ENCODE measurements at places on chromosomes 4 and X.

DNA sequence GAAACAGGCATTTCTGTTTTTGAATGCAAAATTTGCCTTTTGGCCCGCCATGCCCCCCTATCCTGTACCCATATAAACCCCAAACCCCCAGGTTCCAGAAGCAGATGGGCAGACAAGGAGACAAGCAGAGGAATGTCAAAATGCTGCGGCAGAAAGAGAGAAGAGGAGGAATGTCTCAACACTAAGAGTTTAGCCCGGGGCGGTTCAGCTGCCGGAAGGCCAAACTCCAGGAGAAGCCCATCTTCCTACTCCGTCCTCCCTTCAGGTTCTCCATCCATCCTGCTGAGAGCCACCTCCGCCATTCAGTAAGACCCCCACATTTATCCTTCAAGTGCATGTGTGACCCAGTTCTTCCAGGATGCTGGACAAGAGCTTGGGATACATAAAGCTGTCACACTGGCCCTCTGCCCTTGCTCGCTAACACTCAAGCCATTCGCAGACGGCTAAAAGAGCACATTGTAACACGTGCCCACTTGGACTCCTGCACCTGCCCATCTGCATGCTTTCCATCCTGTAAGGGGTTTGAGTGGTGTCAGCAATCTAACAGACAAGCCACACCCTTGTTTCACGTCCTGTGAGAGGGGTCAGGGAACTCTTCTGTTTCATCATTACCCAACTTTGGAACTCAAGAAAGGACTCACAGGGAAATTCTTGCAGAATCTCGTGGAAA, 31.3 kb downstream of the TLR10 start:
- DNase-seq = no peak

DNA sequence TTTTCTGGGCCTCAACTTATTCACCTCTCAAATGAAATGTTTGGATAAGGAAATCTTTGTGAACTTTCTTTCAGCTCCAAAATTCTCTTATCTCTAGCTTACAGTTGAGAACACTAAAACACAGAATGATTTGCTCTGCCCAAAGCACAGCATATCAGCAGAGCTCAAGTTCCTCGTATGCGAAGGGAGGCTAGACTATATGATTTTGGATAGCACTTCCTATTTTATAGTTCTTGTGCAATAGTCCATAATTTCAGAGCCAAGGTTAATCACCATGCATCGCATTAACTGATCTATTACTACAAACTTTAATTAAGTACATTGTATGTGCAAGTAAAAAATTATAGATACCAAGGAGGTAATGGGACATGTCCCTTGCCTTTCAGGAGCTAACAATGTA, 27.0 kb upstream of the KLHL13 start:
- DNase-seq = no peak

DNA sequence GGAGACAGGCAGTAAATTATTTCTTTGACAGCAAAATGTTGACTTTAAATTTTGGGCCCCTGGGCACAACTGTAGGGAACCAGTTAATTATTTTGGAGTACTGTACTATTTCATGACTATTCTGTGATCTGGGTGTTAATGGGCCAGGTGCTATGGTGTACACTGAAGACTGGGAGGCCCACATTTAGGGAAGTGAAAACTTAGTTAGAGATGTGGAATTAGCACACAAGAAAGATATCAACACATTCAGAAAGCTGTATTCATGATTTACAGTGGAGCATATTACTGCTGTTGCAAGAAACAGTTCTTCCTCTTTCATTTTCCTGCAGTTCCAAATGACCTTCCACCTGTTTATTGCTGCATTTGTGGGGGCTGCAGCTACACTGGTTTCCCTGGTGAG, 12.4 kb downstream of the PLP1 start:
- no peak for DNase-seq

- DNase-seq = no peak
Observed at GRCh38 chrX:24055043-24055356, 244 bp downstream of the EIF2S3 start.

DNA sequence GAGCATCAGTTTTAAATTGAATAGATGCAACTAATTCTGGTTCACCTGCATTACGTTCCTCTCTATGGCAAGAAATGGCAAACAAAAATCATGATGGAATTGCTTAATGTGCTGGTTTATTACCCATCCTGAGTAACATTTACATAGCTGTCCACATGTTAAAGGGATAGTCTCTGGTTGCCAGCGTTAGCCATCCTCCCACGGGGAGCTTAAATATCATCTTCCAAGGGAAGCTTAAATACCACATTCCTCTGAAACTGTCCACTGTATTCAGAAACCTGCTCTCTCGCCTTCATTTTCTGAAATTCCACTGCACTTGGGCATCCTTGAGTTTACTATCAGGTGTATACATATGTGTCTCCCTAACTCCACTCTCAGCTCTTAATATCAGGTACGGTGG, 586.6 kb downstream of the TLL1 start:
- no peak for DNase-seq

- DNase-seq = no peak
Observed at GRCh38 chr4:8478801-8479744, 38.5 kb downstream of the TRMT44 start.

- DNase-seq = no peak
Observed at GRCh38 chr4:134787315-134787714, 585.7 kb upstream of the PABPC4L start.

DNA sequence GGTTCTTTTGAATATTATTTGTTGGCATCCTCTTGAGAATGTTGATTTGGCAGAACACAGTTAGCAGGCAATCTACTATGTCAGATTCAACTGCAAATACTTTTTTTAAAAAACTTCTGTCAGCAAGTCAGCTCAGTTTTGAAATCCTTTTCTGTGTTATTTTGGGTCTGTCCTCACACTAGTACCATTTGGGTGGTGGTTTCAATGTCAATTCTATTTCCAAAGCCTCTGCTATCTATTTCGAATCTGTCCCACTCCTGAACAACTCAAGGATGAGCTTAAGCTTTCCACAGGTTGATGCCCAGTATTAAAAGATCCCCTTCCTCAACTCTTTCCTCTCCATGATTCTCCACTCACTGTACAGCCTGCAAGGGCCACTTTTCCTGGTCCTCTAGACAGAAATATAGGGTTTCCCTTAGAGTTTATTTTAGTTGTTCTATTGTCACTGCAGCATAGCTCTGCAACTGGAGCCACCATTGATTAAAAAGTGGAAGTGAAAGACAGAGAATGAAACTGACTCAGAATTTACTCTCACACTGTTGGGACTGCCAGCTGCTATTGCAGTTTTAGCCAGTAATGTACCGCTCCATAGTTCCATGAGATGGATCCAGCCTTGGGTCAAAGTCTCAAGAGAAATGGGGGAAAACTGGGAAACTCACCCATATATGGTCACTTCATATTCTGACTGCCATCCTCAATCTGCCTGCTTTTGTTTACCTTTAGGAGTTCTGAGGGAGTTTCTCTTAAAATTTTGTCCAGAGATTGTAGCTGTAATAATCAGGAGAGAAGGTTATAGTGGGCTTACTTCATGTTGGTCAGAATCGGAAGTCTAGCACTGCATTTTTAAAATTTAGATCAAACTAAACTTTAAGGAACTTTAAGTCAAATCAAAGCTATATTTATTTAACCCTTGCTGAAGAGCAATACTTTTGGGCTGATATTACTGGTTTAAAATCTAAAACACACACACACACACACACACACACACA, 14.6 kb downstream of the HDX start:
- no peak for DNase-seq

- DNase-seq = no peak
Observed at GRCh38 chr4:4820739-4821138, 38.7 kb upstream of the MSX1 start.

DNA sequence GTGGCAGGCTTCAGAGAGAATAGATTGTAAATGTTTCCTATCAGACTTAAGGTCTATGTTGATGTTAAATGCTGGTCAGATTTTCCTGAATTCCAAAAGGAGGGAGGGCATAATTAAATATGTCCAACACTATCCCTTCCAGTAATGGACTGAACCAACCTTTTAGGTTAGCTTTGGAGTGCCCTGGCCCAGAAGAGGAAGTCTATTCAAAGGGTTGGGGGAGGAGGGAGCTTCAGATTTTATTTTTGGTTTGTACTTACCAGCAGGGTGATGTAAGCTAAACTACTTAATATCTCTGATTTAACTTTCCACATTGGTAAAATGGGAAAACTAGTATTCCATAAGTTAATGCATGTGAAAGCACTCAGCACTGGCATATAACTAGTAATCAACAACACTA, 91.1 kb downstream of the RBM46 start:
- DNase-seq = no peak

DNA sequence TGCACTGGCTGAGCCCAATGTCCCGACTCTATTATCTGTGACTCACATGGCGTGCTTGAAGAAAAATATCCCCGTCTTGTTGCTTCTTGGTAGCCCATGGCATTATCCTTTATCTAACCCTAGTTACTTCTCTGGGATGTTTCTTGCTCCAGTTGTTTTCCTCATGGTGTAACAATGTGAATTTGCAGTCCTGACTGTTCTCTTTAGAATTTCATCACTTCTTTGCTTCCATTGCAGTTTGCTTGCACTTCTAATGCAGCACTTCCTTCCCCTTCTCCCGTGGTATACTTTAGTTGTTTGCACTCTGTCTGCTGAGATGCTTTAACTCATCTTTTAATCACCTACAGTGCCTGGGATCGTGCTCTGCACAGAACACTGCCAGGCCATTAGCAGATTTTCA, 126.9 kb downstream of the MAML3 start:
- no peak for DNase-seq

GRCh38 chrX:129759576-129760061, 20.1 kb upstream of the SASH3 start:
- DNase-seq = peak; percentile 49

- DNase-seq = no peak
Observed at GRCh38 chr4:118410138-118410537, 57.3 kb upstream of the PRSS12 start.

GRCh38 chr4:165345666-165346417, 18.4 kb downstream of the MSMO1 start:
- no peak for DNase-seq

- no peak for DNase-seq
Observed at GRCh38 chr4:61933527-61933926, 733.4 kb downstream of the ADGRL3 start.

GRCh38 chr4:100548200-100548560, 30.4 kb upstream of the EMCN start:
- DNase-seq = no peak

DNA sequence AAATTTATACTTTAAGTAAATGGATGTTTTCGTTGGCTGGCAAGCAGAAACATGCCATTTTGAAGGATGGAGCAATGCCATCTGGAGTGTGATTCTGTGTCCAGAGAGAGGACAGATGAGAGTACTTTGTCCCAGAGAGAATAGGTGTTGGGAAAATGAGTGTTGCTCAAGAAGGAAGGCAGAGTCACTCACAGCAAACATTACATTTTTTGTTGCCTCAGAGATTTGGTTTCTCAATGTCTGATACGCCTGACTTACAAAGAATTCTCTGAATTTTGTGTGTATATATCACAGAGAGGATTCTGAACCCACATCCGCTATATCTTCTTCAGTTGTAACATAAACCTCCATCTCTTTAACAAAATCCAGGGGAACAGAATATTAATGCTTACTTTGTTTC, 102.8 kb upstream of the PCDH18 start:
- no peak for DNase-seq

DNA sequence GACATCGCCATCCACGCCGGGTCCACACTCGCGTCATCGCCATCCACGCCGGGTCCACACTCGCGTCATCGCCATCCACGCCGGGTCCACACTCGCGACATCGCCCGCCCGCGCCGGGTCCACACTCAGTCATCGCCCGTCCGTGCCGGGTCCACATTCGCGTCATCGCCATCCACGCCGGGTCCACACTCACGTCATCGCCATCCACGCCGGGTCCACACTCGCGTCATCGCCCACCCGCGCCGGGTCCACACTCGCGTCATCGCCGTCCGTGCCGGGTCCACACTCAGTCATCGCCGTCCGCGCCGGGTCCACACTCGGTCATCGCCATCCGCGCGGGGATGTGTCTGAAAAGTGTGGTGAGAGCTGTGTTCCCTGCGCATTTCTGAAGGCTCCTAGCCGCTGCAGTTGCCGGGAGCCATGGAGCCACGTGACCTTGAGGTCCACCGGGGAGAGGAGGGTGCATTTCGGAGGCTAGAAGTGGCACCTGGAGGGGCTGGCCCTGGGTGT, 17.3 kb downstream of the PCGF3 start:
- DNase-seq = no peak

- no peak for DNase-seq
Observed at GRCh38 chr4:80045786-80046185, 27.2 kb downstream of the ANTXR2 start.

- no peak for DNase-seq
Observed at GRCh38 chrX:70554523-70554922, 109.9 kb downstream of the DLG3 start.

DNA sequence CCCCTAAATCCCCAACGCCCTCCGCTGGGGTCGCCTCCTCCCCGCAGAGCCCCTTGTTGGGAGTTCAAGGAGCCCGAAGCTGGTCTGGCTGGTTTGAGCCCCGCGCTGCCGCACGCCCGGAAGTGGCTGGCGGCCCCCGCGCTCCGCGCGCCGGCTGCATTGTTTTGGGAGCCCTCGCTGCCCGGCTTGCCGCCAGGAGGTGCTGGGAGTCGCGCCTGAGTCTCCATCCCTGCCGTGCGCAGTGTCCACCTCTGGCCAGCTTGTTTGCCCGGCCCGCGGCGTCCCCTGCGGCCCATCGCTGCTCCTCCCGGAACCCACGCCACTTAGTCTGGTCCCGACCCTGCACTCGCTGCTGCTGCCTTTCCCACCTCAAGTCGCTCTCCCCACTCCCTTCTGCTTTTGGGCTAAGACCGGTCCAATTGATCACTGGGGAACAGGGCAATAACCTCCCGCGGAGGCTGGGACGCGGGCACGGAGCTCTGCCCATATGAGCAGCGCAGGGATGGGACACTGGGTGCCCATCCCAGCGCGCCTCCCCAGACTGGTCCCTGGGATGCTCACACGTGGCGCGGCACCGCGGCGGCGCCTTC, 2.2 kb upstream of the SFRP2 start:
- peak; percentile 38 for DNase-seq

DNA sequence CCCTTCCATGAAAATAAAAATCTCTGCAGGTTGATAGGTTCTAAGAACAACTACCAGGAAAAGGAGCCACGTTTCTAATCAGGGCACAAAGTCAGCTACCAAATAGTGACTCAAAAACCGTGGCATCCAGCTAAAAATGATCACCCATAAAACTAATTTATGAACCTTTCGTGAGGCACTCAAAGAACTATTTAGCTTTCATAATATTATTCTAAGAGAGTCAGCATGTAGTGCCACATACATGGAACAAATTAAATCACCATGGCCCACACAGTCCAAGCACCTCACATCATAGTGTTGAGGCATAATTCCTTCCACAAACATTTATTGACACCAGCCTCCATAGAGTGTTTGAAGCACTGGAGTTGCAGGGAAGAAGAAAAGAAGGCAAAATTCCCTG, 252.0 kb upstream of the PPARGC1A start:
- DNase-seq = no peak

Data from stimulated activated CD4-positive, alpha-beta T cell treated with anti-CD3 and anti-CD28 coated beads, Interleukin-12 subunit alpha, Interleukin-12 subunit beta, amount 100 ng/mL, for 48 hours (primary cell).